ENCODE measurements at places on chromosomes 6 and 20.
A peak's percentile ranks its signal among the peaks of the same experiment; 100 is the strongest.

GRCh38 chr6:53811746-53812145 is 16.9 kb downstream of the LRRC1 start:
- DNase-seq: no peak

DNA sequence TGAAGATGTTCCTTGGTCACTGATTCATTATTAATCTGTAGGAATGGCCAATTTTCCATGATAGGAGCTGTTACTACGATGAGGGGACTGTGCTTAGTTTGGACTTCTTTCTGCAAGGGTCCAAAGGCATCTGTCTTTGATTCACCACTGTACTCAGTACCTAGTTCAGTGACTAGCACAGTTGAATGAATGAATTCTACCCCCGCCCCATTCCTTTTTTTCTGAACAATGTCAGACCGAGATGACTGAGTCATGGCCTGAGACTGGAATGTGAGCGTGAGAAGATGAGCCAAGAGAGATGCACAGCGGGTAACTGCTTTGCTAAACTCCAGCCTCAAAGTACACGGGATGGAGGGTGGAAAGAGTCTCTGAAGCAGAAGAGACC is 419 bp upstream of the SNHG17 start:
- no peak for DNase-seq

- no peak for DNase-seq
These were observed 44.8 kb downstream of the TCP11 start for GRCh38 chr6:35096129-35096862.

DNA sequence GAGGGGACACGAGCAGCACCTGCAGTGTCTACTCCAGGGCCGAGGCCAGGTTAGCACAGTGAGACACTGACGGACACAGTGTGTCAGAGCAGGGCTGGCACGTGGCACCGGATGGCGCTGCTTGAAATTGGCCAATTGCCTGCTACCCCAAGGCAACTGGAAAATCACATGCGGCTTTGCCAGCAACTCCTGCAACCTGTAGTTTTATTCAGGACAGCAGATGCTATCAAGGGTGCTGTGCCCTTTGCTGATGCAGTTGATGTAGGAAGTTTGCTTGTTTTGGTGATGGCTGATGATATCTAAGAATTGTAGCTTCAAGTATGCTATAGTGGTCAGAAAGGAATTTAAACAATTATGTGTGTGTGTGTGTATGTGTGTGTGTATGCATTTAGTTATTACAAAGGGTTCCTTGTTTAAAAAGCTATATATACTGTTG is 25.9 kb downstream of the RIN2 start:
- peak; percentile 28 for DNase-seq

DNA sequence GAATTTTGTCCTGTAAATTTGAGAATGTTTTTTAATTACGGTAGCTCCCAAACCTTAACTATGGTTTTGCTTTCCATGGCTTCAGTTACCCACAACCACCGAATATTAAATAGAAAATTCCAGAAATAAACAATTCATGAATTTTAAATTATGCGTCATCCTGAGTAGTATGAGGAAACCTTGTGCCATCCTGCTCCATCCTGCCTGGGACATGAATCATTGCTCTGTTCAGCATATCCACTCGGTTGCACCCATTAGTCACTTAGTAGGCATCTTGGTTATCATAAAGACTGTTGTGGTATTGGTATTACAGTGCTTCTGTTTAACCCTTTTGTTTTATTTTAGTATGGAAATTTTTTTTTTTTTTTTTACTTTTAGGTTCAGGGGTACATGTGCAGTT is 39.7 kb downstream of the KCNS1 start:
- no peak for DNase-seq

- peak; percentile 59 for DNase-seq
These were observed 700 bp downstream of the GFOD1 start for GRCh38 chr6:13486679-13487121.

DNA sequence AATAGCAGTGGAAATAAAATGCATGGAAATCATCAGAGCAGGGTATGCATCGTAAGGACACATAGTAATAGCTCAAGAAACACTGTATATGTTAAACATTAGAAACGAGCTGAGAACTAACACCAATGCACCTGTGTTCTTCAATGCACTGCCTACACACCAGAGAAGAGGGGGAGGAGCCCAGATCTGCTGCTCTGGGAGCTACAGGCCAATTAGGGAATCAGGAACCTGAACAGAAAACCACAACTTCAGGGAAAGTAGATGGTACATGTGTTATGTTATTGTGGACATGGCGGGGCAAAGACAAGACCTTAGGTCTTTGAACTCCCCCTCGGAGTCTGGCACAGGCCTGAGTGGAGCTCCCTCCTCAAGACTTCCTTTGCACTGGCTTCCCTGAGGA is 39.7 kb downstream of the RIPOR3 start:
- no peak for DNase-seq

- DNase-seq: peak; percentile 35
These were observed 11.2 kb upstream of the MRPS18A start for GRCh38 chr6:43698584-43699349.

DNA sequence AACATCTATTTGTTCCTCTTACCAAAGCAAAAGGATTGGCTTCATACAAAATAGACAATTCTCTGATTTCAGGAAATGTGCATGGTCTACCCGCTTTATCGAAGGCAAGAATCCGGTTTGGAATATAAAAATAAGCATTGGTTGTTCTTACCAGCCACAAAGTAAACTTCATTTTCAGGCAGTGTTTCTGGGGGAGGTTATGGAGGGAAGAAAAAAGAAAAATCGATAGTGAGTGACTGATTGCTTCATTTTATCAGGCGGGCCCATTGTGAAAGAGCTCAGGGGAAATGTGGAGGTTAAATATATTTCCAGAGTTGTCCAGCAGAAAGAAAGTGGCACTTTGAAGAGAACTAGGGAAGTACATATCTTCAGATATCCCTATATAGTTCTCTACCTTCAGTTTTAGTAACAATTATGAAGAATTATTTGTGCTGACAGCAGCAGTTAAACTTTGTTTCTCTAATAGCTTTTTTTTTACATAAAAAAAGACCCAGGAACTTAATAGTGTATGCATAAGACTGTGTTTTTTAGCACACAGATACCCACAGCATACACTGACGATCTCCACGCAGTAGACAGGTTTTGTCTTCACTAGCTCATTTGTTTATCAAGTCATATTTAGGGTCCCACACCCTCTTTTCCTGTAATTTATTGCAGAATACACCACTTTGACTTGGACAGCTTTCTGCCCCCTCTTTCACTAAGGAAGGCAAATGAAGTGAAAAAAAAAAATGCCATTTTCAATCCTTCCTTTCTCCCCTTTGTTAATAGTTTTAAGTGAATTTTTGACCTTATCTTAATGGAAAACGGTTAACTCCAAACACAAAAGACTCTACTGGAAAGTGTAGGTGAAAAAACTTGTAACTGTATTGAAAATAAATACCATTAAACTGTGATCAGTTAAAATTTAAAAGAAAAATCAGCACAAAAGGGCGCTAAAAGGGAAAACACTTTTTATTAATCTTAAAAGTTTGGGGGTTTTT is 2.9 kb downstream of the POU3F2 start:
- DNase-seq: no peak

DNA sequence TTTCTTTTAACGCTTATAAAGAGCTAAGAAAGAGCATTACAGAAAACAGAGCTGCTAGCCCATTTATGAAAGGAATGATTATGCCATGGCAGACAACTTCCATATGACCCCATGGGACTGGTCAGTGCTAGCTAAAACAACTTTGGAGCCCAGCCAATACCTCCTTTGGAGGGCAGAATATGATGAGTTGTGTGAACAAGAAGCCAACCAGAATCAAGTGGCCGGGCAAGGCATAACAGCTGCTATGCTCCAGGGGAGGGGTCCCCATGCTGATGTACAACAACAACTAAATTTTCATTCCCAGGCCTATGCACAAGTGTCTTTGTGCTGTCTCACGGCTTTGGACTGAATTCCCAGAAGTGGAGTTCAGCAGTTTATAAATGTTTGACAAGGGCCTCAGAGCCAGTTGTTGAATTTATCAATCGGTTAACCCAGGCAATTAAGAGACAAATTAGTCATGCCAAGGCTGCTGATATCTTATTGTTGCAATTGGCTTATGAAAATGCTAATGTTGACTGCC is 65.0 kb upstream of the ASCC3 start:
- no peak for DNase-seq

GRCh38 chr20:33919653-33920052 is 74.1 kb upstream of the RALY start:
- DNase-seq: no peak

DNA sequence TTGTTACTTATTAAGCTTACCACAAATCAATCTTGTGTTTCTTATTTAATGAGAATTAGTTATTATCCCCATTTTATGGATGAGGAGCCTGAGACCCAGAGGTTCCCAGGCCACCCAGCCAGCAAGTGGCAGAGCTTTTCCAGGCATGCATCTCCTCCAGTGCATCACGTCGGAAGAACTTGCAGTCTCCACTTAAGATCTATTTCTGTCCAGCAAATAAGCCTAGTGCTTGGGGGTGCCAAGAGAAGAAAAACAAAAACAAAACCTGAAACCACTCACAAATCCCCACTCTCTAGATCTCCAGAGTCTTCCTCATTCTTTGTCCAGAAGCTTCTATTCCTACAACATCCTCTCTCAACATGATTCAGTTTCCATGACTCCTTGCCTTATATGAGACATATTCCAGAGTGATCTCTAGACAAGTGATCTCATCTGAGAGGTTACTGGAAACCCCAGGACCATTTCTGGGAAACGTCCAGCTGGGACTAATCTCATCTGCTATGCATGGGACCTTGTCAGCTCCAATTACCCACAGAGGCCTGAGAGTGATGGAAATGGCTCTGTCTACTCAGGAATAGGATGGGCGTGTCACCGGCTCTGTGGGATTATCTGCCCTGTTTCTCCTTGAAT is 4.1 kb downstream of the GUCA1B start:
- DNase-seq: no peak

GRCh38 chr6:144845186-144845585 is 560.1 kb downstream of the UTRN start:
- no peak for DNase-seq

DNA sequence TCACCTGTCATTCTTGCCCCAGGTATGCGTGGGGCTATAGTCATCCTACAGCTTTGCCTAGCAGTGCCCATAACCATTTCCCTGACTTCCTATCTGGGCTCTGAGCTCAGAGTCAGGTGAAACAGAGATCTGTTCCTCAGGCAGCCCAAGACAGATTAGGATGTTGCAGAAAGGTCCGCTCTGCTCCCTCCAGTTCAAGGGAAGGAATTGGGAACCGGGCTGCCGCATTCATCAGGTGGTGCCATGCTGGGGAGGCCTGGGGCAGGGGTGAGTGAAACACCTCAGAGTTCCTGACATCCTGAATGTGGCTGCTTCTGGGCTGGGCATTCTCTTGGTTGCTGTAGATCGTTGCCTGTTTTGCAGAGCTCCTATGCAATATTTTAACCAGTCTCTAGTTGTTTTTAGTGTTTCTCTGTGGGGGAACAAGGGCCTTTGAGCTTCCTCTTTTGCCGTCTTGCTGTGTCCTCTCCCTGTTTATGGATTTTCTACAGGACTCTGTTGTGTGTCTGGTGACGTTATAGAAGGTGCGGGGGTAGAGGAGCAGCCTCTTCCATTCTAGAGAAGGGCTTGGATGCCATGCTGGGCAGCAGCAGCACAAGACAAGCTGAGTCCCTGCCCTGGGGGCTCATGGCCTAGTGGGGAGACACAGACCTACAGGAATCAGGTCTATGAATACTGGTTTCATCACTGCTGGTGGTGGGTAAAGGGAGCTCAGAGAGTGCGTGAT is 9.2 kb downstream of the ENTPD6 start:
- no peak for DNase-seq

- no peak for DNase-seq
These were observed 691 bp downstream of the SYNDIG1 start for GRCh38 chr20:24469894-24470745.

GRCh38 chr20:13552061-13552460 is 86.7 kb downstream of the TASP1 start:
- DNase-seq: no peak

DNA sequence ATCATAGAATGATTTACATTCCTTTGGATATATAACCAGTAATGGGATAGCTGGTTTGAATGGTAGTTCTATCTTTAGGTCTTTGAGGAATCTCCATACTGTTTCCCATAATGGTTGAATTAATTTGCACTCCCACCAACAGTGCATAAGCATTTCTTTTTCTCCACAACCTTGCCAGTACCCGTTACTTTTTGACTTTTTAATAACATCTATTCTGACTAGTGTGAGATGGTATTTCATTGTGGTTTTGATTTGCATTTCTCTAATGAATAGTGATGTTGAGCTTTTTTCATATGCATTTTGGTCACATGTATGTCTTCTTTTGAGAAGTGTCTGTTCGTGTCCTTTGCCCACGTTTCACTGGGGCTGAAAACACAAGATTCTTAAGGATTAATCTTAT is 107.3 kb downstream of the TINAG start:
- DNase-seq: no peak

DNA sequence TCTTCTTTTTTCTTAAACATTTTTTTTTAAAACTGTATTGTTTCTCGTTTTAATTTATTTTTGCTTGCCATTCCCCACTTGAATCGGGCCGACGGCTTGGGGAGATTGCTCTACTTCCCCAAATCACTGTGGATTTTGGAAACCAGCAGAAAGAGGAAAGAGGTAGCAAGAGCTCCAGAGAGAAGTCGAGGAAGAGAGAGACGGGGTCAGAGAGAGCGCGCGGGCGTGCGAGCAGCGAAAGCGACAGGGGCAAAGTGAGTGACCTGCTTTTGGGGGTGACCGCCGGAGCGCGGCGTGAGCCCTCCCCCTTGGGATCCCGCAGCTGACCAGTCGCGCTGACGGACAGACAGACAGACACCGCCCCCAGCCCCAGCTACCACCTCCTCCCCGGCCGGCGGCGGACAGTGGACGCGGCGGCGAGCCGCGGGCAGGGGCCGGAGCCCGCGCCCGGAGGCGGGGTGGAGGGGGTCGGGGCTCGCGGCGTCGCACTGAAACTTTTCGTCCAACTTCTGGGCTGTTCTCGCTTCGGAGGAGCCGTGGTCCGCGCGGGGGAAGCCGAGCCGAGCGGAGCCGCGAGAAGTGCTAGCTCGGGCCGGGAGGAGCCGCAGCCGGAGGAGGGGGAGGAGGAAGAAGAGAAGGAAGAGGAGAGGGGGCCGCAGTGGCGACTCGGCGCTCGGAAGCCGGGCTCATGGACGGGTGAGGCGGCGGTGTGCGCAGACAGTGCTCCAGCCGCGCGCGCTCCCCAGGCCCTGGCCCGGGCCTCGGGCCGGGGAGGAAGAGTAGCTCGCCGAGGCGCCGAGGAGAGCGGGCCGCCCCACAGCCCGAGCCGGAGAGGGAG is 580 bp downstream of the VEGFA start:
- DNase-seq: peak; percentile 56

- no peak for DNase-seq
These were observed 272.3 kb downstream of the TENT5A start for GRCh38 chr6:81480139-81480538.

GRCh38 chr6:68045193-68045592 is 589.9 kb upstream of the ADGRB3 start:
- DNase-seq: no peak

DNA sequence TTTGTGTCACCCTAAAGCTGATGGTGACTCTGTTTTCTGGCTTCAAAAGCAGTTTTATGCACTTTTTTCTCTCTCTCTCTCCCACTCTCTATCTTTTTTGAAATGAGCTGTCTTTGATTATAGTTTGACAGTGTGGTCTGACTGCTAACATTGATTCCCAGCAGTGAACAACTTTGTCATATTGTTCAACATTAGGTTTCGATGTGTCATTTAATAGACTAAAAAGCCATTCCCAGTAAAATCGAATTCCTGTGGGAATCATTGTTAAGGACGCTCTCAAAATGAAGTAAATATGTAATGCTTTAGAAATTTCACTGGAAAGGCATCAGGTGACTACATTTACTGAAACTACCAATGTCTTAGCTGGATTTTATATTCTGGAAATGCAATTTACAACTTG is 69.9 kb upstream of the FLRT3 start:
- no peak for DNase-seq

- DNase-seq: no peak
These were observed 90.8 kb upstream of the QKI start for GRCh38 chr6:163323705-163324104.
